Effector memory CD4-positive, alpha-beta T cell (primary cell): ENCODE measurements at places on chromosomes 7 and 10.

DNA sequence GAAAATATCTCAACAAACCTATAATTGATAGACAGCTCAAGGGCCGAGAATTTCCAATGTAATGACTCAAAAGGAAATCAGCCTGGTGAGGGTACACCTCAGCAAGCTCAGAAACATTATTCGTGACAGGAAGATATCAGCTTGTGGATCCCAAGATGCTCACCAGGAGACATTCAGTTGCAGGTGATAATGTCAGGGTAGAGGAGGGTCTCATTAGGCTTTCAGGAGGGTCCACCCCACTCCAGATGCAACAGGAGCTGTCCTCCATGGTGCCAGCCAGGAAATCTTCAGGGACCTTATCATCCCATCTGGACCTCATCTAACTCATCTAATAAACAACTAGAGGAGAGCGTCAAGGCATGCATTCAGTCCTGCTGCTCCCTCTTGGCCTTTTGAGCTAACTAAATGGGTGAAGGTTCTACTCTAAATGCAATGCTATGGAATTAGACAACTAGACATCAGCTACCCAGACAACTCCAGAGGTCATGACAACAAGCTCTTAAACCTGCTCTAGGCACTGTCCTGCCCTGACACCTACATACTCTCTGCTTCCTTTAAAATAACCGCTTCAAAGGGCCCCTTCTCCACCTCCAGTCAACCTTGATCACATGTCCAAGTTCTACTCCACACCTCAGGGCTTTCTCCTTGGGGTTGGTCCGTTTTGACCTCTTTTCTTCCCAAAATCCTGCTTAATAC, 4.3 kb upstream of the GIMAP5 start:
- DNase-seq: no peak

- no peak for DNase-seq
Observed at GRCh38 chr7:155505422-155505793, 41.0 kb downstream of the CNPY1 start.

DNA sequence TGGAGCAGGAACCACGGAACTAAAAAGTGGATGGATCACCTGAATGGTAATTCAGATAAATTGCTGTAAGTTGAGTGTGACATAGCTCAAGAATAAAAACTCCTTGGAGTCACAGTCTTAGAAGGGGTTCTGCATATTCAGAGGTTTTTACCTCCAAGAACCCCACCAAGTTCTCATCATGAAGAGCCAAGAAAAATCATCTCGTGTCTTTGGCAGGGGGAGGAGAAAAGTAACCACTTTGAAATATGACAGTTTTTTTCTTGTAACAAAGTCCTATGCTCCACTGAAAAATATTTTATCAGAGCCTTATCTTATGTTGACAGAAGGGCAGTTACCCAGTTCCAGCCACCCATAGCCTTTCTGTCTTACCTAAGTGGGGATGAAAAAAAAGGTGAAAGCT, 38.2 kb upstream of the MBL2 start:
- no peak for DNase-seq

DNA sequence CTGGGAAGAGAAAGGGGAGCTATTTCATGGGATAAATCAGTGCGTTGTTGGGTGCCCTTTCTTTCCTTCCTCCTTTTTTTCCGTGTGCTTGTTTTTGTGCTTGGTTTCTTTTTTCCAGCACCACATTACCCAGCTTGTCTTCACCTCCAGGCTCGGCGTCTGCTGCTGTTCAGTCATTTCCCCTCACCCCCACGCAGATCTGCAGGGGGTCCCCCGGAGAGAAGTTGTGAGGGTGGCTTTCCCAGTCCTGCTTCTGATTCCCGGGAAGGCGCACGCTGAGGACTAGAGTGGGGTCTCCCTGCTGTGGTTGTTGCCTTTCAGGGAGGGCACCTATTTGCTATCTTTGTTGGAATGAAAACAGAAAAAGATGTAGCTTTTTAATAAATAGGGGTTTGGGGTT, 1.6 kb downstream of the CAMK1D start:
- DNase-seq: no peak

- no peak for DNase-seq
Observed at GRCh38 chr7:157955348-157955999, 618.7 kb downstream of the DNAJB6 start.

GRCh38 chr10:120385992-120386391, 71.0 kb upstream of the PLPP4 start:
- no peak for DNase-seq

DNA sequence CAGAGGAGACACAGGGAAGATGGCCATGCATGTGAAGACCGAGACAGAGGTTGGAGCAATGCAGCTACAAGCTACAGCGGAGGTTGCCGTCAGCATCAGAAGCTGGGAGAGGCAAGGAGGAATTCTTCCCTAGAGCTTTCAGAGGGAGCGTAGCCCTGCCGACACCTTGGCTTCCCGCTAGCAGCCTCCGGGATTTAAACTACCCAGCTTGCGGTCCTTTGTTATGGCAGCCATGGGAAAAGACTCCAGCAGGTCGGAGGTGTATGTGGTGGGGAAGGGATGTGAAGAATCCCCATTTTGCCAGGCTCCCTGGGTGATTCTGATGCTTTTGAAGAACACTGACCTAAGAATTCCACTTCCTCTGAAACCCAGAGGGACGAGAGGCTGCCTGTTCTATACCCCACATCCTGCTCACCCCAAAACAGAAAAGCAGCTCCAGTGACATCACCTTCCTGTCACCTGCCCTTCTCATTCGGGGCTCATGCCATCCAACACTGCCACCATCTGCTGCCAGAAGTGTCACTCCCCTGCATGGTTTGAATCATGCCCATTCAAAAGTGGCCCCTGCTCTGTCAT, 3.3 kb upstream of the SEPHS1 start:
- peak; percentile 5 for DNase-seq

DNA sequence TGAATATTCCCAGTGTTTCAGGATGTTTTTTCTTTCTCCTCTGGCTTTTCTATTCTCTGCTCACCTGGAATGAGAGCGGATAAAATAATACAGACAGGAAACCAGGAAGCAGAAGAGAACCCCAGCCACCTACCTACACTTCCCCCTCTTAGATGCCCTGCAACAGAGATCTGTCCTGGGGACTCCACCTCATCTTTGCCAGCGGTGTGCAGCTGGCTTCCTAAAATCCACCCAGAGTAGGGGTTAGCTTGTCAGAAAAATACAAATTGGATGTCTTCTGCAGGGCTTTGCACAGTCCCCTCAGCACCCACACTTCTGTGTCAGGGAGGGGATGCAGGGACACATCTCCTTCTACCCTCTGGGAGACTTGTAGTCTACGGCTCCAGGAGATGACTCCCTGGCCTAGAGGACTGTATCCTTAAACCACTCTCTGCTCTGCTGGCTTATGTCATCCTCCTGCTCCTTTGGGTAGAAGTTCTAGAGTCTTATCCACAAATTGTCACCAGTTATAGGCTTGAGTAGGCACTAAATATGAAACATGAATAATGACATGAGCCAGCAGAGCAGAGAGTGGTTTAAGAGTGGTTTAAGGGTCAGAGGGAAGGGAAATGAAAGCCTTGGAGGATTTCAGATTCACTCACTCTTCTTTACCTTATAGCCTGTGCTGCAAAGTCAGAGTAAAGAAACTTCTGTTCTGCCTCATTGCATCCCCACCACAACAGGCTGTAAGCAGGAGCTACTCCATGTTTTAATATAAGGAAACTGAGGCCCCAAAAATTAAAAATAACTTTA, 749.4 kb downstream of the AUTS2 start:
- DNase-seq: no peak

DNA sequence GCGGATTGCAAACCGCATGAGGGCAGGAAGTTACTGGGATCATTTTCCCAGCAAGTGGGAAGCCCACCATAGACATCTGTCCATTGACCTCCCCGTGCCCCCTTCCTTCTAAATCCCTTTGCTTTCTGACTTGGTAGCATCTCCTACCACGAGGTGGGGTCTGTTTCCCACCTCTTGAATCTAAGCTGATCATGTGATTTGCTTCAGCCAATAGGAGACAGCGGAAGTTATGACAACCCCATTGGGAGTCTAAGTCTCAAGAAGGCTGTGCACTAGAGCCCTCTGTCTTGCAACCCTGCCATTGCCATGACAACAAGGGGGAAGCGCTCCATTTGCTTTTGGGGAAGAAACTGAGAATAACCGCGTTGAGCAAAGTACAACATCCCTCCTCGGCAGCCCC, 39.2 kb upstream of the CARD11 start:
- DNase-seq: no peak

DNA sequence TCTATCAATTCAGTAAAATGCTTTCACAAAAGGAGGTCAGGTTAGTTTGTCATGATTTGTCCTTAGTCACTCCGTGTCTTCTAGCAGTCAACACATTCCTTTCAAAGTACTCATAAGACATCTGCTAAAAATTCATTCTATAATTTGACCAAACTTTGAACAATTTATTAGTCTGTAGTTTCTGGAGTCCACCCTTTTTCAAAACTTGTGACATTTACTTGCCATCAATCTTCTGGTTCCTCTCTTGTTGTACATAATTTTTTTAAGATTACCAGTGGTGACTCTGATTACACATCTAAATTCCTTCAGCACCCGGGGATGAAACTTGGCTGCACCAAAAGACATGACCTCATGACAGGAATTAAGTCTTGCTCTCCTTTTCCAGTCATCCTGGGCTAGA, 130.1 kb downstream of the NEBL start:
- DNase-seq: no peak

GRCh38 chr7:3011211-3011852, 32.3 kb downstream of the CARD11 start:
- DNase-seq: no peak

- DNase-seq: no peak
Observed at GRCh38 chr7:37365405-37365804, 83.3 kb downstream of the ELMO1 start.

DNA sequence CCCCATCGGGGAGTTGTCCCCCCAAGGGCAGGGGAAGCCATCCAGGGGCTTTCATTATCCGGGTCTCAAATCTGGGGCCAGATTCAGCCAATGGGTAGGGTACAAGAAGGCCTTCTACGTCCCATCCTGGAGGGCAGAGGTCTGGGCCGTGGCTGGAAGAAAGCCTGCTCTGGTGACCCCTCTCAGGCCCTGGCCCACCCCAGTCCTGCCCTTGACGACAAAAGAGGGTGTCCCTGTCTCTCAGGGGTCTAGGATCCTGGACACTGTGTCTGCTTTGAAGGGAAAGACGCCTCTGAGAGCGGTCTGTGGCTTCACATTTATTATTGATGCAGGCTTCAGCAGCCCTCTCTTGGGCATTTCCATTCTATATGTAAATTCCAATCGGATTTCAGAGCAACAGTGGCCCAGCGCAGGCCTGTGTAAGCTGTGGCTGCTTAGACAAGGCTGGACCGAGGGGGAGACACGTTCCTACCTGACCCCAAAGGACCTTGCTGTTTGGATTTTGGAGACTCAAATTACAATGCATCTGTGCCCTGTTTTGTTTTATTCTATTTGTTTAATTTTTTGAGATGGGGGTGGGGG, 83.2 kb upstream of the BAIAP2L1 start:
- no peak for DNase-seq

GRCh38 chr10:109587366-109587765, 335.9 kb downstream of the XPNPEP1 start:
- no peak for DNase-seq

GRCh38 chr7:76515999-76516443, 5.7 kb downstream of the UPK3B start:
- DNase-seq: peak; percentile 33

GRCh38 chr7:136324073-136324704, 347.0 kb upstream of the MTPN start:
- DNase-seq: no peak

GRCh38 chr10:78381107-78381506, 347.4 kb downstream of the RPS24 start:
- DNase-seq: no peak

DNA sequence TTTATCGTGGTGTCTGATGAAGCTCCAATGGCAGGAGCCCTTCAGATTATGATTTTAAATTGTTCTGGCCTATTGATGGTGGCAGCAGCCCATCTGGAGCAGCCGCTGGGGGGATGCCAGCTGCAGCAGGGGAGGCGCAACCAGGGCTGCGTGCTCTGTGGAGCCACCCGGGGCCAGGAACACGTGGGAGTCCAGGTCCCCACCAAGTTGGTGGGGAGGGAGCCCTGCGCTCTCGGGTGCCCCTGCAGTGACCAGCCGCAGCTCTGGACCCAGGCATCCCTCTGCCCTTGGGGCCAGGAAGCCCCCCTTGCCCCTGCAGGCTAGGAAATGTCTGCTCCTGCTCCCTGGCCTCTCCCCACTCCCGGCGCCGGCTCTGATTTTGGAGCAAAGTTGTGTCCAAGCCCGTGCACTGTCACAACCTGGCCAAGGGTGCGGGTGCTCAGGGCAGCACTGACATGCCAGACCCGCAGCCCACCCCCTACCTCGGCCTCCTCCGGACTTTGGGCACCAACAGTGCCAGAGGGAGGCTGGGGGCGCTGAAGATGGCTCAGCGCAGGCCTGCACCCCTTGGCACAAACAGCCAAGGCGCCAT, 147.2 kb upstream of the ADO start:
- no peak for DNase-seq

- DNase-seq: no peak
Observed at GRCh38 chr7:66399566-66399965, 194.4 kb downstream of the TPST1 start.

GRCh38 chr10:72336259-72337038, 18.3 kb downstream of the DNAJB12 start:
- DNase-seq: no peak

DNA sequence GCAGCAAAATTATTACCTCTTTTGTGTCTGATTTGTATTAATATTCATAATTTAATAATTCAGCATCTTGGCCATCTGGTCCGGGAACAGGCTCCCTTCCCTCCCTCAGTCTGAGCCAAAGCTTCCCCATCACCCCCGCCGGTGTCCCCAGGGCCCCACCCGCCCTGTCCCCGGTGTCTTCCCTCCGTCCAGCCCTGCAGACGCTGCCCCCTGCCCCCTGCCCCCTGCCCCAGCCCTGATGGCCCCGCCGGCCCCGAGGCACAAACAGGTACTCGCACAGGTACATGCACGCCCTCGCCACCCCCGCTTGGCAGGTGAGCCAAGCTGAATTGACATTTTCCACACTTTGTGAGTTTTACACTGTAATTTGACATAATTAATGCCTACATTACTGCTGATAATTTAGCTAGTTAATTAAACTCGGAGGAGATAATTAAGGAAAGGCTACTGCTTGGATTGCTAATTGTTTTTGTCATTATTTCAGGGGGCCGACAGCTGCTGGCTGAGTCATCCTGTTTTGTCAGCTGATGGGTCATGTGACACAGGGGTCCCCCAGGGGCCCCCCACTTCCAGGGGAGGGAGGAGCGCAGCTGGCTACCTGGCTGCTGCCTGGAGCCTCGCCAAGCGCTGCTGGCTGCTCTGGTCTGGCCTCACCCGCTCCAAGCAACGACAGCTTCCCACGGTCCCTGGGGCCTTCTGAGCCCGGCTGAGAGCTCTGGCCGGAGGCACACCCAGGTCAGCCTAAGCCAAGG, 36.6 kb downstream of the MICALL2 start:
- DNase-seq: no peak

DNA sequence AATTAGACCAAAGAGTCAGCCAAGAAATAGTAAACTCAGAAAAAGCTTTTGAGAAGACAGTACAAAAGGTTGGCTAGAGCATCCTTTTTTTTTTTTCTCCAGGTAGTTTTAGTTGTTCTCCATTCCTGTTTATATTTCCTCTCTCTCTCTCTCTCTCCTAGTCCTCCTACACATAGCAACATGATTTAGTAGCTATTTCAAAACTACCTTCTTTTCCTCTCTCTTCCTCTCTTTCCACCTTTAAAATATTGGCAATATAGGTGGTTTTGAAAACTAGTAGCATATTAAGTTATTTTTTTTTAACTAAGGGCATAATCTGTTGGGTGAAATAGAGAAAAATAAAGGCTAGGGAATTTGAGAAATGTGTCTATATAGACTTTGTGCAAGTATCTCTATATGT, 5.0 kb downstream of the SKIDA1 start:
- DNase-seq: no peak

GRCh38 chr10:110498982-110499795, 1.5 kb downstream of the DUSP5 start:
- peak; percentile 12 for DNase-seq

GRCh38 chr7:44184206-44184872, 4.9 kb downstream of the GCK start:
- no peak for DNase-seq
